ENCODE measurements at places on chromosomes 13 and 19.

- peak; percentile 48 for DNase-seq
These were observed 95.9 kb upstream of the FREM2 start for GRCh38 chr13:38590796-38591507.

- DNase-seq, result no peak
These were observed 14.8 kb downstream of the ACSBG2 start for GRCh38 chr19:6150289-6150688.

DNA sequence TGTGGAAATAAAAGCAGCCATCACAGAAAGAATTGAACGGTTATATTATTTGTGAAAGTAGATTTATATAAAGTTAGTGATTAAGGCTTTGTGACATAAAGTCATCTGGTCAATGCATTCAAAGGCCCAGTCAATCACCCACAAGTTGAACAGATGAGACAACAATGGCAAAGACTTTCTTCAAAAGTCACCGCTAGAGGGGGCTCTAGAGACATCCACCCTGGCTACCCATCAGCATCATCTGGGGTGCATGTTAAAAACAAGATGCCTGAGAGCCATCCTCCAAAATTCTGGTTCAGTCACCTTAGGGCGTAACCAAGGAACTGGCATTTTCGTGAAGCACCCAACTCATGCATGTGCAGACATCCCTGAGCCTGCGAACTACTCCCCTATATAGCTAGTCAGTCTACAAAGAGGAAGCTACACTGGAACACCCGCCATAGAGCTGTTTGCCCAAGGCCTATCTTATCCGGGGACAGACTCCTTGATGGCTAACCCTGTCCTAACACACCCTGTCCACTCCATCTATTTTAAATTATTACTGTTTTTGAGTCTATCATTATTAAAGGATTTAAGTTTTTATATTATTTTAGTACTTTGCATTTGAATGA is 970.5 kb downstream of the UQCRFS1 start:
- peak; percentile 3 for DNase-seq

DNA sequence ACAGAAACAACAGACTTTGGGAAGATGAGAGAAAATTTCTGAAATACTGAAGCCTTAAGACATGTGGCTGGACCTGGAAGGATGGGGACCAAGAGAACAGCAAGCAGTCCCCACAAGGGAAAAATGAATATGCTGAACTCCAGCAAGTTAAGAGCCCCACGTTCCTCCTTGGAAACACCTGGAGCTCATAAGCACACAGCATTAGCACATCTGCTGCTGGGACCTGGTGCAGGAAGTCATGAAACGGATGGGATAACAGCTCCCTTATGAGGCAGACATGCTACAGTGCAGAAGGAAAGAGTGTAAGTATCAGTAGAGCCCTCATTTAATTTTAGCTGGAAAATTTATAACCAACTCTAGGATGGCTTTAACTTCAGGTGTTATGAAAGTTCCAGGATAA is 67.3 kb downstream of the SLC15A1 start:
- no peak for DNase-seq

GRCh38 chr13:102049853-102050252 is 352.0 kb downstream of the FGF14 start:
- no peak for DNase-seq

DNA sequence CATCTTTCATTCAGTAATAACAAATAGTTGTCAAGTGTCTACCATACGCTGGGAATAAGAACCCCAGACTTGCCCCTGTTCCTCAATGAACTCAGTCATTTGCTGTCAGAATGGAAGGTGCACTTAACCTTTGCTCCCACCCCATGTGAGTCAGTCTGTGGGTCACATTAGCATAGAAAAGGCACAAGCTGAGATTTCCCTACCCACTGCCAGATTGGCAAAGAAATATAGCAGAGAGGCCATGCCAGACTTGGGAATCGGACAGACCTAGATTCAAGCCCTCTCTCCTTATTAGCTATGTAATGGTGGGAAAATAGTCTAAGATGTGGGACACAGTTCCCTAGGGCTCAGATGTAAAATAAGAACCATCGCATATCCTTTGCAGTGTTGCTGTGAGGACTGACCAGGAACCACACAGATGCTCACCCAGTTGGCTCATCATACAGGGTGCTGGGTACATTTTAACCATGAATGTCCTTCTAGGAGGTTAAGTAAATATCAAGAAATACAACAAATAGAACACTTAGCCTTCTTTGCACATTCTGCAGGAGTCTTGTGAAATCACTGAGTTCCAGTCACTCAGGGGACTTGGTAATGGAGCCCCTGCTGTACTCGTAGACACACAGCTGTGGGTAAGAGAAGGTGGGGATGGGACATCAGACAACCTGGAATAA is 218.2 kb downstream of the FGF14 start:
- no peak for DNase-seq

DNA sequence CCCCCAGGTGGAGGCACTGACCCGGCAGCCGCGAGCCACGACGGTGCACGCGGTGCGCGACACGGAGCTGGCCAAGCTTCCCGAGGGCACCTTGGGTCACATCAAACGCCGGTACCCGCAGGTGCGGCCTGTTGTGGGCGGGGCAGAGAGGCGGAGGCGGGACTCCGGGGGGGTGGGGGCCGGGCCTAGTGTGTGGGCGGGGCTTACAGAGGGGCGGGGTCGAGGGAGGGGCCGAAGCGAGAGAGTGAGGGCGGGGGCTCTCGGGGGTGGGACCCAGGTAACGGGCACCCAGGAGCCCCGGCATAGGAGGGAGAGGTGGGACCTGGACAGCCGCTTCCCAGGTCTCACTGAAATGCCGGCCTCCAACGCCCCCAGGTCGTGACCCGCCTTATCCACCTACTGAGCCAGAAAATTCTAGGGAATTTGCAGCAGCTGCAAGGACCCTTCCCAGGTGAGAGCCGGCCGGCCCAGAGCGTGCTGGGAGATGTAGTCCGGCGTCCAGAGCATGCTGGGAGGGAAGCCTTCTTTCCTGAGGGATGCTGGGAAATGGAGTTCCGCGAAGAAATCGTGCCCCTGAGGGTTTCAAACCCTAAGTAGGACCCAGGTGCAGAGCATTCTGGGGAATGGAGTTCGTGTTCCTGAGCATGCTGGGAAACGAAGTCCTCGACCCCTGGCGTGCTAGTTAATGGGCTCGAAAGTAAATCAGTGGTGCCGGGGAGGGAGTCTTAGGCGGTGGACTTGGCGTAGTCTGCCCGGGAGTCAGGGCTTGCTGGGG is 15.7 kb downstream of the PNPLA6 start:
- peak; percentile 60 for DNase-seq

- peak; percentile 68 for DNase-seq
These were observed 848 bp upstream of the CEBPA start for GRCh38 chr19:33302974-33303790.

- DNase-seq, result no peak
These were observed 164.4 kb downstream of the LMO7 start for GRCh38 chr13:75800545-75800944.

DNA sequence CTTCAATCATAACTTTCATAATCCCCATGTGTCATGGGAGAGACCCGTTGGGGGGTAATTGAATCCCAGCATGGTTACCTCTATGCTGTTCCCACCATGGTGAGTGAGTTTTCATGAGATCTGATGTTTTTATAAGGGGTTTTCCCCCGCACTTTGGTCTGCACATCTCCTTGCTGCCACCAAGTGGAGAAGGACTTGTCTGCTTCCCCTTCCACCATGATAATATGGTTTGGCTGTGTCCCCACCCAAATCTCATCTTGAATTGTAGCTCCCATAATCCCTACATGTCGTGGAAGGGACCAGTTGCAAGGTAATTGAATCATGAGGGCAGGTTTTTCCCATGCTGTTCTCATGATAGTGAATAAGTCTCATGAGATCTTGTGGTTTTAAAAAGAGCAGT is 524.9 kb downstream of the SLITRK5 start:
- DNase-seq, result no peak

DNA sequence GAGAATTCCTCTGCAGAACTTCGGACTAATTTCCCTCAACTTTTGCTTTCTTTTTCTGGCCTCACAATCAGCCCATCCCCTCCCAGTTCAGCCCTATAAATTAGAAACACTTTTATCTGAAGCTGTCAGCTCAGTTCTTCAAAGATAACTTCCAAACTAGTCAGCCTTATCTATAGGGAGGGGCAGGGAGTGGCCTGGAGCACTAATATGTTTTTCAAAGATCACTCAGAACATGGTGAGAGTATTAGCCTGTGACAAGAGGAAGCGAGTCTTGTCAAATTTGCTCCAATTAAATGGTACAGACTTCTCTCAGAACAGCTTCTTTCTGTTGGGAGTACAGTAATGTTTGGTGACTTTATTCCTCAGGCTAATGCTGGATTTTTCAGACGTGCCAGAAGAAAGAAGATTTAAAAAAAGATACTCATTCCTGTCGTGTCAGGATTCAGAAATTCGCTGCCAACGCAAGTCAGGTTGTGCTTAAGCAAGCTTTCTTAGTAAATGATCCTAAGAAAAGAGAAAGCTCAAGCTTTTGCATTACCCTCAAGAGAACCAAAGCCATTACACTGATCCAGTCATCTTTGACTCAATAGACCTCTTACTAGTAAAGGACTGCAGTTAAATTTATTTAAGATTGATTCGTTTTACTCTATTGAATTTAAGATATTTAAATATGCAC is 1033.6 kb downstream of the SLITRK5 start:
- no peak for DNase-seq

DNA sequence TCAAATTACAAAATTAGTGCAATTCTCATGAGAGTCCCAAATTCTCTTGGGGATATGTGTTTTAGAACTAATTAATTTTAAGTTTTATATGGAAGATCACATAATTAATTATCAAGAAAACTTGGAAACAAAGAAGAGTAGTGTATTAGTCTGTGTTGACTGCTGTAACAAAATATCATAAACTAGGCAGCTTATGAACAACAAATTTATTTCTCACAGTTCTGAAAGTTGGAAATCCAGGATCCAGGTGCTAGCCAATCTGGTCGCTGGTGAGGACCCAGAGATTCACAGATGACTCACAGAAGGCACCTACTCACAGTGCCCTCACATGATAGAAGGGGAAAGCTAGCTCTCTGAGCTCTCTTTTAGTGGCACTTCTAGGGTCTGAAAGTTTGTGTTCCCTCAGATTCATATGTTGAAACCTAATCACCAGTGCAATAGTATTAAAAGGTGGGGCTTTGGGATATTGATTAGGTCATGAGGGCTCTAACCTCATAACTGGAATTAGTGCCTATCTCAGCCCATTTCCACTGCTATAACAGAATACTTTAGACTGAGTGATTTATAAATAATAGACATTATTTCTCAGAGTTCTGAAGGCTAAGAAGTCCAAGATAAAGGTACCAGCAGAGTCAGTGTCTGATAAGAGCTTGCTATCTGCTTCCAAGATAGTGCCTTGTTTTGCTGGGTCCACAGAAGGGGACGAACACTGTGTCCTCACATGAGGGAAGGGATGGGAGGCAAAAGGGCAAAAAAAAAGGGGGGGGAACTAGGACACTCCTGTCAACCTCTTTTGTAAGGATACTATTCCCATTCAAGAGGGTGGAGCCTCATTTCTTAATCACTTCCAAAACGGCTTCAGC is 1.5 kb upstream of the ARGLU1 start:
- DNase-seq, result peak; percentile 57

DNA sequence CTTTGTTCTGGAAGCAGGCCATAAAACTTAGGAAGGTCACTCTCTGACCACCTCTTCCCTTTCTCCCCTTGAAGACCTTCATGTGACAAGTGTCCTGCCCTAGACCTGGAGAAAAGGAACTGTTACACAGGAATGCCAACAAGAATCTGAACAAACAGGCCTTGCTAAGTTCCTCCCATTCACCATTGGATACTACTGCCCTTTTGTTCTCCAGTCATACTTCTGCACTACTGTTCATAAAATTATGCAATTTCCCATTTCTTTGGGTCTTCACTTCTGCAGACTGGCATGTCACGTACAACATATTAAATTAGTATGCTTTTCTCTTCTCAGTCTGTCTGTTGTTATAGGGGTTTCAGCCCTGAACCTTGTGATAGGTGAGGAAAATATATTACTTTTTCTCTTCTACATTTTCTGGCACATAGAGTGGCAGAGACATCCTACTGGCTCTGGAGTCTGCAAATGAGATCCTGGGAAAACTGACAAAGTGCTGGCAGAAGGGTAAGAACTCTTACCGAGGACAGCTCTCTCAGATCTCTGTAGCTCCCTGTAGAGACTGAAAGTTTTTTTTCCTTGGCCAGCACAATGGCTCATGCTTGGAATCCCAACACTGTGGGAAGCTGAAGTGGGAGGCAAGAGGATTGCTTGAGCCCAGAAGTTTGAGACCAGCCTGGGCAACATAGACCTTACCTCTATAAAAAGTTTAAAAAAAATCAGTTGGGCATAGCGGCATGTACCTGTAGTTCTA is 87.6 kb upstream of the SPRY2 start:
- DNase-seq, result no peak

GRCh38 chr13:70747262-70747661 is 639.0 kb upstream of the KLHL1 start:
- DNase-seq, result no peak

Data from epithelial cell of esophagus (primary cell).